ENCODE measurements at places on chromosomes 4 and X.

- DNase-seq, result no peak
These were observed 149.4 kb upstream of the PJA1 start for GRCh38 chrX:69314436-69315348.

GRCh38 chrX:107565015-107565414 is 63.3 kb upstream of the PRPS1 start:
- DNase-seq, result no peak

GRCh38 chrX:12843668-12844279 is 23.1 kb upstream of the TLR7 start:
- DNase-seq, result no peak

- DNase-seq, result no peak
These were observed 888.0 kb downstream of the PCDH18 start for GRCh38 chr4:136644279-136644678.

GRCh38 chr4:10106421-10107039 is 10.1 kb downstream of the WDR1 start:
- DNase-seq, result no peak

GRCh38 chr4:6885953-6886557 is 23.6 kb upstream of the TBC1D14 start:
- no peak for DNase-seq

GRCh38 chrX:148542481-148543255 is 42.3 kb downstream of the AFF2 start:
- no peak for DNase-seq

DNA sequence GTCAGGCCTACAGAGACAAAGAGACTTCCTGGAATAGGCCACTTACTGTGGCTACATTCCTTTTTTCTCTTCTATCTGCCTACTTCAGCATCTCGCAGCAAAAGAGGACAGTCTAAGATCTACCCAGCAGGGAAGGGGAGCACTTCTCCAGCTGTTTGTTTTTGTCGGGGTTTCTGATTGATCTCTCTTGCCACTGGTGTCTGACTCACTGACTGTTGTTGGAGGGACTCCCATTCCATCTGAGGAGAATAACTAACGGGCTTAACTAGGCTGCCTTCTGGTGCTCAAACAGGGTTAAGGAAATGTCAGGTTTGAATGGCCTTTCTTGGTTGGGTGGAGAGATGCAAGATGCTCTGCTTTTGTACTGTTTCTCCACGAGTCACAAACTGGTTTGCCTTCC is 100.2 kb upstream of the TMEM164 start:
- no peak for DNase-seq

DNA sequence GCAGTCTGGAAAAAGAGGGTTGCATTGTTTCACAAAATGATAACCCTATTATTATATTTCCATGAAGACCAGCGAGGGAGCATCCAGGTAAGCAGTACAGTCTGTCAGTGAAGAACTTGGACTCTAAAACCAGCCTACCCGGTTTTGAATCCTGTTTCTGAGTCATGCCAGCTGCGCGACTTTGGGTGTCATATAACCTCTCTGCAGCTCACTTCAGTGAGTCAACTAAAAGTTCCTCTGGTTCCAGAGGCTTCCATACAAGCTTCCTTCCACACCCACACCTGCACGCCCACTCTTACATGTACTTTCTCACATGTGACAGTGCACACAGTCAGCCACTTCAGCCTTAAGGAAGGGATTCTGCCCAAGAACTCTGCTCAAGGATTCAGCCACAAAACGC is 49.8 kb upstream of the PRPS2 start:
- DNase-seq, result no peak

- no peak for DNase-seq
These were observed 1364.4 kb downstream of the STIM2 start for GRCh38 chr4:28225050-28225449.

DNA sequence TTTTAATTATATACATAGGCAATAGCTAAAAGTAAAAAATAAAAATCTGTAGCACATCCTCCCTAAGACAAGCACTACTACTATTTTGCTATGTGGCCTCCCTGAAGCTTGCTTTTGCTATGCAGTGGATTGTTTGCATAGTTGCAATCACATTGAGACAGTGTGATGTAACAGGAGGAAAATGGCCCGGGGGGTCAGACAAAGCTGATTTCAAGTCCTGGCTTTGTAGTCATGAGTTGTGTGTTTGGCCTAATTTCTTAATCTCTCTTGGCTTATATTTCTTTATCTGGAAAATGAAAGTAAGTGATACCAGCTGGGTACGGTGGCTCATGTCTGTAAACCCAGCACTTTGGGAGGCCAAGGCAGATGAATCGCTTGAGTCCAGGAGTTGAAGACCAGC is 166.6 kb downstream of the LHFPL1 start:
- DNase-seq, result no peak

DNA sequence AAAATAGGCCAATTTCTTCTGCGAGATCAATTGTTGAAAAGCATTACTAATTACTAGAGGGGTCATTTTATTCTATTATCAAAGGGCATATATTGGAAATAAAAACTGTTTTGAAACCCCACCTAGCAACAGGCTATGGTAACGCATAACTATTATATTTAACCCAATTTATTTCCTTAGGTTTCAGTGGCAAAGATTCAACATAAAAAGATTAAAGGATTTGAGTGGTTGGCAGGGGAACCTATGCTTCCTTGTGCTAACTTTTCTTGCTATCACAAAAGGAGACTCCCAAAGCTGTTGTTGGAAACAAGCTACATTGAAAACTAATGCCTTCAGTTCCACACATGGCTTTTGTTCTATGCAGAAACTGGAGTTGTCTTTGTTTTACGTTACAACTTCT is 166.9 kb upstream of the KLF3 start:
- DNase-seq, result no peak
